Left lung (tissue), 14 donors: ENCODE measurements at places on chromosomes 11 and 22. TPM values are rescaled to one million over a fixed set of nuclear protein-coding genes. Genes with fewer than 3 reads are reported as not detected.

DDX25 gene
- not detected for total RNA-seq

DNA sequence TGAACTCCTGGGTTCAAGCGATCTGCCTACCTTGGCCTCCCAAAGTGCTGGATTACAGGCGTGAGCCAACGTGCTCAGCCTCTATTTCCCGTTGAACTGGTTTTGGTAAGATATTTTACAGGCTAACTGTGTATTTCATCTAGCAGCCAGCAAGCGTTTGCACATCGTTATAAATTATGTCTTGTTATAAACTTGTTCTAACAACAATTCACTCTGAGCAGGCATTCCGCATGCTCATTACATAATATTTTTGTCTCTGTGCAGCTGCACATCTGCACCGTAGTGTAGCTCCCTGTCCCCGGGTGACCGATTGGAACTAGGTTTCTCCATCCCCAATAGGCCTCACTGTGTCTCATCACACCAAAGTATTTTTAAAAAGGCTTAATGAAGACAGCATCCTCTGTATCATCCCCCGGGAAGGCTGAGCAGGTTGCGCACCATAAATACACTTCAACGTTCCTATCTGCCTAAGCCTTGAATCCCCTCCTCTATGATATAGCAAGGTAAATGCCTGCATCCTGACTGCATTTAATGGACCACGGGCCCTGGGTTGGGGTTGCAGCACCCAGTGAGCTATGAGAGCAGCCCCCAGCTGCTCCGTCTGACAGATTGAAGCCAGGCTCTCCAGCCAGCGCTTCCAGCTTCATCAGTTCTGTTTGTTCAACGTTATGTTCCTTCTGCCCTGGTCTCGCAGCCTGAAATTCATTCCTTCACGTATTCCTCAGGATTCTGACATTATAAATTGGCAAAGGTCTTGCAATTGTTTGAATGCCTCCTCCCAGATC, 47.7 kb downstream of the TST start:
- H3K27me3 ChIP-seq: no peaks in the 10 kb centered on the region
- peaks cover 27% of the 10 kb centered on the region for H3K4me1 ChIP-seq
- no peak overlapping the region for H3K4me3 ChIP-seq
- DNase-seq: no peak
- no peak overlapping the region for H3K27ac ChIP-seq

- peaks cover 11% of the 10 kb centered on the region for H3K4me1 ChIP-seq
- H3K36me3 ChIP-seq: peaks cover 38% of the 10 kb centered on the region
- H3K27me3 ChIP-seq: no peaks in the 10 kb centered on the region
- no peak for DNase-seq
- H3K27ac ChIP-seq: peak overlapping the region; percentile 92
These were observed 757 bp upstream of the HINFP start for GRCh38 chr11:119120639-119121007.

- H3K27ac ChIP-seq: peak overlapping the region; percentile 52
- peaks cover 67% of the 10 kb centered on the region for H3K4me1 ChIP-seq
These were observed 11.6 kb downstream of the UVRAG start for GRCh38 chr11:75826461-75827230.

TMEM191B gene
- 2.8 TPM for total RNA-seq

GALNT18 gene
- total RNA-seq: 39.3 TPM

ELFN2 gene
- 4.2 TPM for total RNA-seq

DNA sequence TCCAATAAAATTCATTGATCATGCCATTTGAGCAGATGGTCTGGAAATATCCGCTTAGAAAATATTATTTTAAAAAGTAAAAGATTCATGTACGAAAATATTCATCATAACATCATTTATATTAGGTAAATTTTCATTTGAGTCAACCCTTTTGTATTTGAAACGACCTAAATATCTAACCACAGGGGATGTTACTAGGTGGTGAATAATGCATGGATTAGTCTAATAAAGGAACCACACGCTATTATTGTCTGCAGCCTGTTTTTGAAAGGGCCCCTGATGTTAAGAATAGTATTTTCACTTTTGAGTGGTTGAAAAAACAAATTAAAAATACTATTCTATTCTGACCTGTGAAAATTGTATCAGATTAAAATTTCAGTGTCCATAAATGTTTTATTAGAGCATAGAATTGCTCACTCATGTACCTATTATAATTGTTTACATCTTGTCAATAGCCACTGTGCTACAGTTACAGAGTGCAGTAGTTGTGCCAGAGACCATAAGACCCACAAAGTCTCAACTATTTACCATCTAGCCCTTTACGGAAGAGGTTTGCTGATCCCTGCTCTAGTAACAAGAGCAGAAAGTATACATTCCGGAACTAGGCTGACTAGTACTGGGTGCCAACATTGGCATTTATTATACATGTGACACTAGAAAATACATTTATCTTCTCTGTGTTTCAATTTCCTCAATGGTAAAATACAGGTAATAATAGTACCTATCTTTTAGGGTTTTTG, 176.1 kb downstream of the LRRC4C start:
- DNase-seq: no peak
- no peaks in the 10 kb centered on the region for H3K36me3 ChIP-seq
- H3K4me1 ChIP-seq: no peaks in the 10 kb centered on the region
- H3K27me3 ChIP-seq: no peaks in the 10 kb centered on the region

DNA sequence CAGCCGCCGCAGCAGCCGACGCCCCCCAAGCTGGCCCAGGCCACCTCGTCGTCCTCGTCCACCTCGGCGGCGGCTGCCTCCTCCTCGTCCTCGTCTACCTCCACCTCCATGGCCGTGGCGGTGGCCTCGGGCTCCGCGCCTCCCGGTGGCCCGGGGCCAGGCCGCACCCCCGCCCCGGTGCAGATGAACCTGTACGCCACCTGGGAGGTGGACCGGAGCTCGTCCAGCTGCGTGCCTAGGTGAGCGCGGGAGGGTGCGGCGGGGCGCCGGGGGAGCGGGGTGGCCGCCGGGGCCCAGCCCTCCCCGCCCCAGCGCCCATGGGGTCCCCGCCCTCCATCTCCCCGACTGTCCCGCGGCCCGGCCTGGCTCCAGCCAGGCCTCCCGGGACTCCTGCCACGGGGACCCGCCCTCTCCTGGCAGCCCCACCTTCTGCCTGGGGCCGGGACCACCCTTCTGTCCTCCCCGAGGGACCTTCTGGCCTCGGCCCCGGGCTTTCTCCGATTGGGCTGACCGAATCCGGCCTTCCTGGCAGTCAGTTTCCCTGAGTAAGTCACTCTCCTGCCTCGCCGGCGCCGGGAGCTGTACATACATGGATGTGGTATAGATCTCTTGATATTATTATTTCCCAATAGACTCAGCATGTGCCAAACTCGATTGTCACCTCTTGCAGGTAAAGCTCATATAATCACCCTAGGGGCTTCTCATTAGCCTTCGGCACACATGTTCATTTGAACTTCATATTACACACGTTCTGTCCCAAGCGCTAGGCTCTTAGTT, 720 bp downstream of the PACS1 start:
- peaks cover 14% of the 10 kb centered on the region for H3K4me1 ChIP-seq
- H3K4me3 ChIP-seq: peak overlapping the region; percentile 86
- peak; percentile 58 for DNase-seq
- H3K27ac ChIP-seq: peak overlapping the region; percentile 97

MPZL3 gene
- total RNA-seq: 16.3 TPM

- no peak overlapping the region for H3K27ac ChIP-seq
- H3K27me3 ChIP-seq: no peaks in the 10 kb centered on the region
- DNase-seq: no peak
- H3K4me3 ChIP-seq: no peak overlapping the region
These were observed 128.0 kb upstream of the ANO1 start for GRCh38 chr11:69950120-69950519.

PTPRJ gene
- total RNA-seq: 63.5 TPM

GRCh38 chr11:87447606-87448005, 409.9 kb downstream of the TMEM135 start:
- H3K4me3 ChIP-seq: no peak overlapping the region
- H3K27ac ChIP-seq: no peak overlapping the region
- H3K36me3 ChIP-seq: no peaks in the 10 kb centered on the region
- no peaks in the 10 kb centered on the region for H3K4me1 ChIP-seq
- no peaks in the 10 kb centered on the region for H3K27me3 ChIP-seq
- DNase-seq: no peak
